ENCODE measurements at places on chromosomes 13 and 19.

DNA sequence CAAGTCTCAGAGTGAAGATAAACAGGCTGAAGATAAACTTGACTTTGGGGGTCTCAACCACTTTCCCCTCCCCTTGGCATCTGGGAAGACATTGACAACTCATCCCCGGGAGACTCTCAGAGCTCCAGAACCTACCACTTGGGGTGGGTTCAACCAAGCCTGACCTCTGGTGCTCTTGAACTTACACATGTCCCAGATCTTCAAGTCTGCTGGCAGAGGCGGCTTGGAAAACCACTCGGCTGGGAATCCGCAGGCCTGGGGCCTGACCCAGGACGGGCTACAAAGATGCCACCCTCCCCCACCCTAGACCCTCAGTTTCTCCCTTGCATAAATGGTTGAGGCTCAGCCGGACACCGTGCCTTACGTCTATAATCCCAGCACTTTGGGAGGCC, 512 bp downstream of the LRRC8E start:
- no peak for DNase-seq

DNA sequence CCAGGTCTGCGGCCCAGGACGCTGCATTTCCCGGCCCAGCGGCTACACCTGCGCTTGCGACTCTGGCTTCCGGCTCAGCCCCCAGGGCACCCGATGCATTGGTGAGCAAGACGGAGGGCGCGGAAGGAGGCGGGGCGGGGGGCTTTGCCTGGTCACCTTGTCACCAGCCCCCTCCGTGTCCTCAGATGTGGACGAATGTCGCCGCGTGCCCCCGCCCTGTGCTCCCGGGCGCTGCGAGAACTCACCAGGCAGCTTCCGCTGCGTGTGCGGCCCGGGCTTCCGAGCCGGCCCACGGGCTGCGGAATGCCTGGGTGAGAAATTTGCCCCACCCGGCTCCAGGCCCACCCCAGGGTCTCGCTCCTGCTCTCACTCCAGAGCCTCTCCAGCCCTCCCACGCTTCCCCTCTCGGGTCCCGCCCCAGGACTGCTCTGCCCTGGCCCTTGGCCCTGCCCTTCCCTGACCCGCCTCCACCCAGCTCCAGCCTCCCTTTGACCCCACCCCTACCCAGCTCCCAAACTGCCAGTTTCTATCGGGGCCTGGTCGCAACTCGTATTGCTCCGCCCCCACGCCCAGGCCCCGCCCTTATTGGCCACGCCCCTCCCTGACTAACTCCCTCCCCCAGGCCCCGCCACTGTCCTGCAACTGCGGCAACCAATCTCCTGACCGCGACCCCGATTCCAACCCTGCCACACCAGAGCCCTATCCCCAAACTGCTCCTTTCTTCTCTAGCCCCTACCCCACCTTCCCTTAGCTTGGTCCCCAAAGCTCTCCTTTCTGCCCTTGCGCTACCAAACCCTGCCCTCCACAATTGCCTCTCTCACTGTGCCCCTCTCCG, 8.6 kb downstream of the LTBP4 start:
- DNase-seq = peak; percentile 63

GRCh38 chr13:26837997-26838396, 77.4 kb upstream of the GPR12 start:
- no peak for DNase-seq

DNA sequence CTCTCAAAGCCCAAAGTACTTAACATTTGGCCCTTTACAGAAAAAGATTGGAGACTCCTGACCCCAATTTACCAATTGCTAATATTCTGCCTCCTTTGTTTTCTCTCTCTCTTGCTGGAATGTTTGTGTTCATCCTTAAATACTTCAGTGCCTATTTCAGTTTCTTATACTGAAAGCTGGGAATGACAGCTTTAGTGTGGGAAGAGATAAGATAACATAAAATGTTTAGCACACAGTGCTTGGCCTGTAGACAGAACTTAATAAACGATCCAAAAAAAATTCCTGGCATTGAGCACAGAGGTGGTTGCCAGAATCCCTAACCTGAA, 3.0 kb upstream of the PLEKHF1 start:
- no peak for DNase-seq

GRCh38 chr13:79528759-79529191, 47.8 kb downstream of the NDFIP2 start:
- no peak for DNase-seq

DNA sequence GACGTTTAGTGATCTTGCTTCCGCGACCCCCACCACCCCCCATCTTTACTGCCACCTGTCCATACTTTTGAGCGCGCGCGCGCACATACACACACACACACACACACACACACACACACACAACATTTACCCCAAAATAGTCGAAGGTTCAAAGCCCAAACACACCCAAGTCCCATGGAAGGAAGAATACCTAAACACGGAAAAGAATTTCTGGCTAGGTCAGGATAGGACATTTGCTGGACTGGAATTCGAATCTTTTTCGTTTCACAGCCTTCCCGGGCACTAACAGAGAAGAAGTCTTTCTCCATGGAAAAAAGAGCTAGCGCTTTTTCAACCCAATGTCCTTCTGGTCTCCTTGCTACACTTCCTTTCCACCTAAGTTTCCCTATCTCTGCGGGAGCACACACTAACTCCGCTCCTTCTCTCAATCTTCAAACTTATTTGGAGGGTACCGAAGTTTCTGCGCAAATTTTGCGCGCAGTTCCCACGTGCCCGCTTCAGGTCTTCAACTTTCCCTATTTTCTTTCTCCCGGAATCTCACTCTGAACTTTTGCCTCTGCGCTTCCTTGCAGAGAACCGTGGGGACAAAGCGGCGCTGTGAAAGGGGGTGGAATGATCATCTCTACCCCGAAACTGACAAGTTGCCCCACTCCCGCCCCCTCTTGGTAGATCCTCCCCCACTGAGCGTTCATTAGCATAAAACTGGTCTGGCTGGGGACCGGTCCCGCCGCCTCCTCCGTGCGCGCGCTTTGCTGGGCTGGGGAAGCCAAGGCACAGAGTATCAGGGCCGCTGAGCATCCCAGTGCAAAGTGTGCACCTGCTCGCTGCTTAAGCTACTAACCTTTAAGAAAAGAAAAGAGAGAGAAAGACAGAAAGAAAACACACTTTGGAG, 2.7 kb downstream of the DACH1 start:
- no peak for DNase-seq

DNA sequence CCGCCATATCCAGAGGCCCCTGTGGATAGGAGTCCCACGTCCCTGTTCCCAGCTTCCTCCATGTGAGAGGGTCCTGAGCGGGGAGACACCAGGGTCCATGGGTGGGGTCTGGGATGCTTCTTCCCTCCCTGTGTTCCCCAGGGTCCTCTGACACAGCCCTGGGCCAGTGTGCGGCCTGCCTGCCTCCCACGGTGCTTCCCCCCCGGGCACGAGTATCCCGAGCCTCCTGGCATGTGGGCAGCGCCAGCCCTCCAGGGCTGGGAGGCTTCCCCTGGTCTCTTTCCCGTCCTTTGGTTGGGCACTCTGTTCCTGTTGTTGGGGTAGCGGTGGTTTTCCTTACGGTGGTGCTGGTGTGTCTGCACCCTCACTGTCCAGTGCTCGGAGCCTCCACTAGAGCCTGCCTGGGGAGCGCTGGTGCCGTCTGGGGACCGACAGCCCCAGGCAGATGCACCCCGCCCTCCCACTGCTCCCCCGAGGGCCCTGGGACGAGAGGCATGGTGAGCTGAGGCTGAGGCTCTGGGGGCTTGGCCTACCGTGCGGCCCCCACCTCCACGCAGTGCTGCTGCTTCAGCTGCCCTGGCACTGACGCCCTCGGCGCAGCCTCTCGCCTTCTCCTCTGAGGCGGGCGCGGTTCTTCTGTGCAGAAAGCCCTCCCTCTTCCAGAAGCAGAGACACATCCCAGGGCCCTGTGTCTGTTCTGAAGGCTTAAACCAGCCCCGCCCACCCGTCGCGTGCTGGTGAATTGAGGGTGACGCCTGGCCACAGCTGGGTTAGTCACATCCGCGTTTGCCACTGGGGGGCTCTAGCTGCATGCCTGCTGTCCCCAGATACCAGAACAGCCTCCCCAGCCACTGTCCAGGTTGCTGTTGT, 27.9 kb downstream of the PLEKHJ1 start:
- DNase-seq = no peak

DNA sequence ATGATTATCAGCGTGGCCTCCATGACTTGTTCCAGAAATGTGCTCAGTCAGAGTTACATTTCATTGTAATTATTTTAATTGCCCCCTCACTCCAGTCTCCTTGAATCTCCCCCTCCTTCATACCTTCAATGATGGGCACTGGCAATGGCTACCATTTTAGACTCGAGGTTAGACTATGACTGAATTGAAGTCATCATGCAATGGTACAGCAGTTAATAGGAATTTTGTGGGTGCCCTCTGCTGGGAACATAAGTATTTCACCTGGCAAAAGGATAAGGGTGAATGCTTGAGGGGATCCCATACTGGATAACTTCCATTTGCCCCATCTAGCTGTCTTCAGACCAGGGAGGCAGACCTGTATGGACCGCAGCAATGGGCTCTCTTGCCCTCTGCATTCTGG, 32.2 kb upstream of the USP12 start:
- DNase-seq = no peak

GRCh38 chr13:91649456-91649855, 251.0 kb downstream of the GPC5 start:
- DNase-seq = no peak

DNA sequence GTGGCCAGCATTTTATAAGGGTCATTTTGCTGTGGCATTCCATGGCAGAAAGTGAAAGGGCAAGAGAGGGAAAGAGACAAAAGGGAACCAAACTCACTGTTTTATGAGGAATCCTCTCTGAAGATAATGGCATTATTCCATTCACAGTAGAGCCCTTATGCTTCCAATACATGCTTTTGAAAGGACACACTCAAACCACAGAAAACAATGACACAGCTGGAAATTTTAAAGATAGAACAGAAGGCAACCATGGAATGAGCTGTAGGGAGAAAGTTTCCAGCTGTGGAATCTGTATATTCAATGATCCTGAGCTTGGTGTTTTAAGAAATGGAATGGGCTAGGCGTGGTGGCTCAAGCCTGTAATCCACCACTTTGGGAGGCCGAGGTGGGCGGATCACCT, 677.4 kb downstream of the SLITRK1 start:
- no peak for DNase-seq

- no peak for DNase-seq
Measured at GRCh38 chr13:46343279-46343994, 43.6 kb downstream of the RUBCNL start.

GRCh38 chr13:29065142-29065541, 245.0 kb downstream of the MTUS2 start:
- no peak for DNase-seq

Measured in effector CD8-positive, alpha-beta T cell (primary cell).